ENCODE measurements at places on chromosomes 12 and 14.

GRCh38 chr12:108335349-108336119 lies 3.6 kb downstream of the CMKLR1 start:
- DNase-seq = no peak

DNA sequence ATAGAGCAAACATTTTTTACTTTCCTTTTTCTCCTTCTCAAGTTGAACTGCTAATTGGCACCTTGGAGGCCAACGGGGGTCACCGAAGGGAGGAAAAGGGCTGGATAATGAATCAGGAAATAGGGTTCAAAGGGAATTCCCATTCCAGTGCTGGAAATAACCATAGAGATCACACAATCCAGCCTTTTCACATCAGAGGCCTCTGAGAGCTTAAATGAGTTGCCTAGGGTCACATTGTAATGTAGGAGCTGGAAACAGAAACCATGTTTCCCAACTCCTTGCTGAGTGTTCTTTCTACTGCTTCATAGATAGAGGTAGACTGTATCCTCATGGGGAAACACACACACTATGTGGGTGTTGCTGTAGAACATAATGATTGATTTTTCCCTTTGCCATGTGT lies 60.6 kb upstream of the DDHD1 start:
- no peak for DNase-seq

- DNase-seq = peak; percentile 85
Observed at GRCh38 chr12:120237360-120238171, 28.0 kb downstream of the PXN start.

DNA sequence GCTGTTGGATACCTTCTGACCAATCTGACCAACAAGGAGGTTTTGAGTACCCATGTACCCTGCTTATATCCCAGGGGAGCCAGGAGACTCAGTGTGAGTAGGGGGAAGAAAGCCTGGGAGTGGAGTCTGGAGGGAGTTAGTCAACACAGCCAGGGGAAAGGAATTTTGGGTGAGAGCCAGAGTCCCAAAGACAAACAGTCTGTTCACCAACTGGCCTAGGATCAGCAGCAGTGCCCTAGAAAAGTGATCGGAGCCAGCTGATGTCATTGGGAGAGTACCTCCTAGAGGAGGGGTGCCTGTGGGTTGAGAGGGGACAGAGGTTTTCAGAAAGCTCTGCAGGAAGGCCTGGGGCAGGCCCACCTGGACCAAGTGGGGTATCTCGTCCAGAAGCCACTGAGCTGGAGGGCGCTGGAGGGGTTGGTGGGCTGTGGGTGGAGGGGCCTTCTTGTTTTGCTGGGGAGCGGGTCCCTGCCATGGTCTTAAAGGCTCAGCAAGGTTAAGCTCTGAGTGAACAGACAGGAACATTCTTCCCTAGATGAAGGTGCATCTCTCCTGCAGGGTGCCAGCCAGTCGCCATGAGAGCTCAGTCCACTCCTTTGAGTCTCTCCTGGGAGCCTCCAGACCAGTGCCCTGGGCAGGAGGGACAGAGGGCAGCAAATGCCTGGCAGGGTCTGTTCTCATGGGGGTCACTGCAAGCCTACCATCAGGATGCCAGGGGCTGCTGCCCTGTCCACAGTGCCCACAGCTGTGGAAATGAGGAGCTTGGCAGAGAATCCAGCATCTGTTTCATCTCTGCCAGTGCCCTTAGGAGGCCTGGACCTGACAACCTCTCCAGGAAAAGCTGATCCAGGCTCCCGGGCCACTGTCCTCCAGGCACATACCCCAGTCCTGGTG lies 63.6 kb downstream of the CHGA start:
- peak; percentile 51 for DNase-seq

DNA sequence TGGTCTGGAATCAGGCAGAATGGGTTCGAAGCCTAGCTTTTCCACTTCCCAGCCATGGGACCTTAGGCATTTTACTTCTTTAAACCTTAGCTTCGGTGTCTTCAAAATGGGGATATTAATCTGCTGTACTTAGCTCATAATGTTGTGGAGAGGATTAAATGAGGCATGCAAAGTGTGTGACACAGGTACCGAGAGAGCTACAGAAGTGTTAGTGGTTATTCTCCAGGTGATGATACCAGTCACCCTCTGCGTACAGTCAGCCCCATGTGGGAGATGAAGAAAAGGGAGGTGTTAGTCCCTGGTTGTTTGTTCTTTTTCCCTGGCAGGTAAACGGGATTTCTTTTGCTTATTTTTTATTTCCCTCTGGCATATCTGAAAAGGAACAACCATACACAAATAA lies 212.1 kb downstream of the PHLDA1 start:
- DNase-seq = no peak

DNA sequence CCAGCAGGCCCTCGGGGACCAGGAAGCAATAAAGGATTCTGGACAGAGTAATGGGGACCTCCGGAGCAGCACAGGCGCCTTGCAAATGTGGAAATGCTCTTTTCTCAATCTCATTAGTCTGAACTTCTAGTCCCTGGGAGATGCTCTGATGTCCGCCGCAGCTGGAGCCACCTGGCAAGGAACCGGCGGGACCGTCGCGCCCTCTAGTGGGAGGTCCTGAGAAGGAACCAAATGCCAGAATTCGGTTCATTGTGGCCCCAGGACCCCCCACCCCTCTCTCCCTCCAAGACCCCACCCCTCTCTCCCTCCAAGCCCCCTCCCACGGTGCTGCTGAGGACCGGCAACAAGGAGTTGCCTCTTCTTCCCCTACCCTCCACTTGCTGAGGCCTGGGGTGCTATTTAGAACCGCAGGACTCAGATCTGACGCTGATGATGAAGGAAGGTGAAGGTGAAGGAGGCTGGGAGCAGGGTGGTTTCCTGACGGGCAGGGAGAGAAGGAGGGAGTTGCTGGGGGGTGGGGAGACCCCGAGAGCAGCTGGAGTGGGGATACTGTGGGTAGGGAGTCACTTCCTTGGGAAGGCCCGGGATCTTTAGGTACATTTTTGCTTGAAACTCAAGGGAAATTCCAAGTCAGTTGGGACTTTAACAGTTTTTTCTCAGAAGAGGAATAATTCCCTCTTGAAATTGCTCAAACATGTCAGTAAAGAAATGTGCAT lies 42.5 kb downstream of the SMIM41 start:
- peak; percentile 73 for DNase-seq

- no peak for DNase-seq
Observed at GRCh38 chr12:128989287-128989686, 136.0 kb downstream of the GLT1D1 start.

DNA sequence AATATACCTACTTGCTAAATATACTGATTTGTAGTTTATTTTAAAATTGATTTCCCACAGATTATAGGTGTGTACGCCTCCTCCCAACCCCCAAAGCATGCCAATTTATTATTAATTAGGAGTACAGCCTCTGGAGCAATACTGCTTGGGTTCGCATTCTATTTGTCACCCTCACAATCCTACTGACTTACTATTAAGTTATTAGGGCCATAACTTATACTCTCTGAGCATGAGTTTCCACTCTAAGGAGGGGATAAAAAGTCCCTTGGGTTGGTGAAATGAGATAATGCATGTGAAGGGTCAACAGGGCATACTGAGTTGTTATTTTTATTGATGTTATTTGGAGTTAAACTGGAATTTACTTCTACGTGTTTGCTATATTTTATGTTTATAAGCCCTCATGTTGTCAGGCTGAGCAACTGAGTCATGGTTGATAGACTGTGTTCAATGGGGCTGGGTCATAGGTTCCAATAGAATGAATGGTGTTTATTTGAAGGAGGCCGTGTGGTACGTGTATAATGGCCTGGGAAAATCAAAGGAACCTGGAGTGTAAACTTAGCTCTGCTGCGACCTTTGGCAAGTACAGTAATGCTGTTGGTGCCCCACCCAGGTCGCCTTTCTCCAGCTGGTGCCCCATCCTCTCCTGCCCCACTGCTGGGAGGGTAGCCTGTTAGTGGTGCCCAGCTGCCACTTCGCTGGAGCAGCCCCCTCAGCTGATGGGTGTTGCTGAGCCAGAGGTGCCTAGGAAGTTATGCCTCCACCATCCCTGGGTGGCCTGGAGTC lies 99.3 kb upstream of the PTPRB start:
- DNase-seq = no peak

DNA sequence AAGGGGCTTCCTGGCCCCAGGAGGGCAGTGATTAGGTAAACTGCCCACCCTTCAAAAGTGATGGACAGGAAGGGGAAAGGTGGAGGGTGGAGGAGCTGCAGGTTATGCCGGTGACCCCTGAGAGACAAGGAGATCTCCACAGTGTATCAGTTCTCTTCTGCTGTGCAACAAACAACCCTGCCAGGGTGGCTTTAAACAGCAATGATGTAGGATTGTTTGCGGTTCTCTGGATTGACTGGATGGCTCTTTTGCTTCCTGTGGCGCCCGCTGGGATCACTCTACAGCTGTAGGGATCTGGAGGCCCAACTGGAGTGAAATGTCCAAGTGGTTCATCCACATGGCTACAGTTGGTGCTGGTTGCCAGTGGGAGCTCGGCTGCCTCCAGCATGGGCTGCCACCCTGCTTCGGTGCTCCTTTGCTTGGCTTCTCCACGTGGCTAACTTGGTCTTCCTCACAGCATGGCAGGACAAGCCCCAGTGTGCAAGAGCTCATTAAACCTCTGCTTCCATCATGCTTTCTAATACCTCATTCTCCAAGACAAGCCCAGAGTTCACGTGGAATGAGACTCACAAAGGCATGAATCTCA lies 8.6 kb upstream of the ANKRD9 start:
- DNase-seq = no peak

GRCh38 chr14:73249564-73250316 lies 12.4 kb downstream of the PAPLN start:
- DNase-seq = no peak

DNA sequence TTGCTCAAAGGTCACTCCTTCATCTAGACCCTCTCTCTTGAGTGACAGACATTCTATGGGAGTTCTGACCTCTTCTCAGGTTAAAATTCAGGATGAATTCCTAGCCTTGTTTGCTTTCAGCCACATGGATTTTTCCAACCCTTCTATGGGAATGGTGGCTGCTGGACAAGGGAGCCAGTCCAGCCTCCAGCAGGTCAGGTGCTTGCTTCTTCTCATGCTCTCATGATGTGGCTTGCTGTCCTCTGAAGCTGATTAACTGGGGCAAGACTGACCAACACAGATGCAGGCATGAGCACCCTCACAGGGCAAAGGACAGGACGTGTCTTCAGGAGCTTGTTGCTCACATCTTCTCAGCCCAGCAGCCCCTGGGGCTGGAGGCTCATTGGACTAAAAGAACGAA lies 97.2 kb upstream of the SLC35F4 start:
- DNase-seq = no peak

DNA sequence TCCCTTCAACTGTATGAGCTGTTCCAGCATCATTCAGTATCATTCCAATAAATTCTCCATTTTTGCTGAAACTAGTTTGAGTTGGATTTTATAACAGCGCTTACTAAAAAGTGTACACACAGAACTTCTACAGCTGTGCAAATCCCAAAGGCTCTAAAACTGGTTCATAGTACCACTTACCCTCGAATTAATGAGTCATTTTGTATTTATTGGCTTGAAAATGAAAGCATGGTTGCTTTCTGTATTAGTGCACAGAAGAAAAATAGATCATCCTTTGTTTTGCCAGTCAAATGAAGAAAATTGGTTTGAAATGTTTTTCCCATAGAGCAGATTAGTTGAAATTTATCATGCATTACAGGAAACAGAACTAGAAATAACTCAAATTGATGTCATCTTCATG lies 268.3 kb upstream of the CPNE8 start:
- DNase-seq = no peak

- peak; percentile 60 for DNase-seq
Observed at GRCh38 chr12:55830601-55831446, 1.4 kb upstream of the DNAJC14 start.

- DNase-seq = peak; percentile 64
Observed at GRCh38 chr14:60965402-60965801, 15.5 kb downstream of the TRMT5 start.

- no peak for DNase-seq
Observed at GRCh38 chr12:80154261-80154660, 54.9 kb downstream of the OTOGL start.

DNA sequence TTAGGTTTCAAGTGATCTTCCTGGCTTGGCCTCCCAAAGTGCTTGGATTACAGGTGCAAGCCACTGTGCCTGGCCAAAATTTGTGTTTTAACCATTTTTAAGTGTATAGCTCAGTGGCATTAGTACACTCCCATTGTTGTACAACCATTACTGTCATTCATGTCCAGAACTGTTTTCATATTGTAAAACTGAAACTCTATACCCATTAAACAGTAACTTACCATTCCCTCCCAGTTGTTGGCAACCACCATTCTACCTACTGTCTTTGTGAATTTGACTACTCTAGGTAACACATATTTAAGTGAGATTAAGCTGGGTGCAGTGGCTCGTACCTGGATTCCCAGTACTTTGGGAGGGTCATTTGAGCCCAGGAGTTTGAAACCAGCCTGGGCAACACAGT lies 67.3 kb upstream of the KCNH3 start:
- DNase-seq = no peak

DNA sequence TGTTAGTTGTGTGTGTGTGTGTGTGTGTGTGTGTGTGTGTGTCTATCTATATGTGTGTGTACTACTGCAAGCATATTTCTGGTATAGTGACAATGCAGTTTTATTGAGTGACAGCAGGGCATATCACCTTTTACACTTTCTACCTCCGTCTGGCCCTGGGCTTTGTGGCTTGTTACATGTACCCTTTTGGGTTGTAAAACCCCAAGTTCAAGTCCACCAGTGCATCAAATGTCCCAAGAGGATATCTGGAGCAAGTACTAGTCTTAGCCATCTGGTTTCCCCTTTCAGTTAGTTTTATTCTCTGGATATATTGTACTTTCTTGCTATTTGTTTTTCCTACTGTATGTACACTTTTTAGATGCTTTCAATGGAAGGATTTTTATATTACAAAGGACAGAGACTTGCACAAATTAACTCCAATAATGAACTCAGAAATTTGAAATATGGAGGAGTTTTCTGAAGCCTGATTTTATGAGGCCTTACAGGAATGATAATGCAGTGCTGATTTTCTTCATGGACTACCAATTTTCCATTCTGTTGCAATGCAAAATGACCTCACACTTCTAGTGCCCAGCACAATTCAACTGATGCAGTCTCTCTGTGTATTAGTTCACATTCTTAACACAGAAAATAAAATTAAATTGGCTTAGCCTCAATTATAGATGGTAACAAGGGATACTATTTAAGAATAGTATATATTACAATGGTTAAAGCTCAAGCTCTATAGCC lies 29.1 kb downstream of the SLC16A7 start:
- DNase-seq = no peak

DNA sequence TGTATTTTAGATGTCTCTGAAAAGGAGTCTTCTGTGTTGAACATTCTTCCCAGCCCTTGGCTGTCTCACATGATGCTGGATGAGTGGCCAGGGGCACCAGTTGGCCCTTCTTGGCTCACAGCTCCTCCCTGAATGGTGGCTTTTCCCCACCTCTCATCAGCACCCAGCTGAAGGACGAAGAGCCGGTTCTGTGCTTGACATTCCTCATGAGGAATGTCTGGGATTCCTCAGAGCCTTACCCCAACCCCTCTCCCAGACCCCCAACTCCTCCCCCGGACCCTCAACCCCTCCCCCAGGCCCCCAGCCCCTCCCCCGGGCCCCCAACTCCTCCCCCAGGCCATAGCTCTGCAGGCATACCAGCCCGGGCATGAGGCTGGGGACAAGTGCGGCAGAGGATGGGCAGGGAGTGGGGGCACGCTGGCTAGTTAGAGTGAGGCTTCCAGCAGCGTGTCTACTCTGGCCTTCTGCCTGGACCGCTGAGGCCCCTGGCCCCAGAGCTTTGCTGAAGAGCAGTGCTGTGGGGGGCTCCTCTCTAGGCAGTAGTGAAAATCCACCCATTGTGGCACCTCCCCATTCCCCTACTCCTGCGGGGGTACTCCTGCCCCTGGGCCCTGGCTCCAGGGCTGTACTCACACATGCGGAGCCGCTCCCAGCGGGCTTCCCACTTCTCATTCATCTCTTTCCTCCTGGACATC lies 64.3 kb downstream of the PLEKHG3 start:
- DNase-seq = no peak

- no peak for DNase-seq
Observed at GRCh38 chr12:97292588-97292987, 170.0 kb upstream of the RMST start.
